ENCODE measurements at places on chromosomes 12 and 14.

- no peak for DNase-seq
These were observed 71.7 kb upstream of the KICS2 start for GRCh38 chr12:64293654-64294364.

GRCh38 chr12:39239490-39240486 lies 203.1 kb downstream of the KIF21A start:
- no peak for DNase-seq

DNA sequence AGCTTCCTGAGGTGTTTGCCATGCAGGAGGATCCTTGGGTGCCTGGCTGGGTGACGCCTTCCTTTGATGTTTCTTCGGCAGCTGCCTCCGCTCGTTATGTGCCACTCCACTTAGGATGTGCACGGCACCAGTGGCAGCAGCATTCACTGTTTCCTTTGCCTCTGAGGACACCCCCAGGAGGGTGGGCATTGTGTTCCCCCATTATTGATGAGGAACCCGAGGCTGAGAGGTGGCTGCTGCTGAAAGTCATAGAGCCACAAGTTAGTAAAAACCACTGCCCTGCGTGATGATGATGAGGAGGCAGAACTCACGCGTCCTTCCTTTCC lies 41.2 kb downstream of the EP400 start:
- no peak for DNase-seq

DNA sequence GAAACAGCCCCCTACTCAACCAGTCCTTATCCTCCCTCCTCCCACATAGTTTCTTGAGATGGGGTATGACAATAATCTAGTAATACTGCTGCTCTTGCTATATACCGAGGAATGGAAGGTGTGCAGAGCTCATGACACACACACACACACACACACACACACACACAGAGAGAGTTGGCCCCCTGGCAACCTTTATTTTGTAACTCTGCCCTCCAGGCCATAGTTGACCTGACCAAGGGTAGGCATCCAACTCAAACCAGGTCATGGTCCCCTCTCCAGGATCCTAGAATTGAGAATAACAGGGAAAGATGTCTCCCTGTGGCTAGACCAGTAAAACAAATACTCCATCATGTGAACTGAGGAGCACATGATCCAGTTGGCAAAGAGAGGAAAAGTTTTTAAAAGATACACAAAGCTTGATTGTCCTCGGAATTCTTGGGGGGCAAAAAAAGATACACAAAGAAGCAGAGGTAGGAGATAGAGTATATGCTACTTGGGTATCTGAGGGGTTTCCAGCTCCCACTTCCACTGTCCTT lies 11.3 kb downstream of the ERO1A start:
- DNase-seq, result no peak

GRCh38 chr12:71551529-71551928 lies 111.9 kb downstream of the LGR5 start:
- no peak for DNase-seq

DNA sequence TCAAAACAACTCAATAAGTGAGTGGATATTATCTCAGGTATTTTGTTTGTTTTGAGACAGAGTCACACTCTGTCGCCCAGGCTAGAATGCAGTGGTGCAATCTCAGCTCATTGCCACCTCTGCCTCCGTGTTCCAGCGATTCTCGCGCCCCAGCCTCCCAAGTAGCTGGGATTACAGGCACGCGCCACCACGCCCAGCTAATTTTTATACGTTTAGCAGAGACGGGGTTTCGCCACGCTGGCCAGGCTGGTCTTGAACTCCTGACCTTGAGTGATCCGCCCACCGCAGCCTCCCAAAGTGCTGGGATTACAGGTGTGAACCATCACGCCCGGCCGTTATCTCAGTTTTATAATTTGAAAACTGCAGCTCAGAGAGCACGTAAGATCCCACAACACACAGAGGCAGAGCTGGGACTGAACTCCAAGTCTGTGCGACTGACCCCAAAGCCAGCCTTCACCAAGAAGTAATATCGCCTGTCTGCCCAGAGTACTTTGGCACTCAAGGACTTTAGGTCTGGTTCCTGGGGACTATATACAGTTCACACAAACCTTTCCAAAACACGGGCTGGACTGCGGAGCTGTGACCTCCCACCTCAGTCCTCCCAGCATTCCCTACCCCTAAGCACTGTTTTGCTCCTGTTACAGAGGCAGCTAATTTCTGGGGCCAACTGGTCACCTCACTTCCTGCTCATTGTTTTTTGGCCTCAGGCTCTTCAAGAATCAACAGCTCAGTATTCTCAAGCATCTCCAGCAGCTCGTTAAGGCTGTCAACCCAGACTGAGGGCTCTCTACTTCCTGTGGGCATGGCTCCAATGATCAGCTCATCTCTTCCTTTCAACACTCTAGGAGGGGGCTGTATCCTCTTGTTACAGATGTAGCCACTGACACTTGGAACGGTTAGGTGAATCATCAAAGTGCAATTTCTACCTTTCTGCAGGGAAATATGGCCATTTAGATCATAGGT lies 22.5 kb downstream of the TESC start:
- DNase-seq, result no peak

GRCh38 chr12:69688021-69688420 lies 11.1 kb downstream of the BEST3 start:
- no peak for DNase-seq

GRCh38 chr14:23056956-23057756 lies at the start of gene CDH24:
CDH24 (minus strand) TSS chr14:23057520; CDS start chr14:23055733, 1,787 bp downstream.
- DNase-seq, result peak; percentile 48

GRCh38 chr14:100454437-100454836 lies 131.3 kb downstream of the SLC25A47 start:
- DNase-seq, result no peak

DNA sequence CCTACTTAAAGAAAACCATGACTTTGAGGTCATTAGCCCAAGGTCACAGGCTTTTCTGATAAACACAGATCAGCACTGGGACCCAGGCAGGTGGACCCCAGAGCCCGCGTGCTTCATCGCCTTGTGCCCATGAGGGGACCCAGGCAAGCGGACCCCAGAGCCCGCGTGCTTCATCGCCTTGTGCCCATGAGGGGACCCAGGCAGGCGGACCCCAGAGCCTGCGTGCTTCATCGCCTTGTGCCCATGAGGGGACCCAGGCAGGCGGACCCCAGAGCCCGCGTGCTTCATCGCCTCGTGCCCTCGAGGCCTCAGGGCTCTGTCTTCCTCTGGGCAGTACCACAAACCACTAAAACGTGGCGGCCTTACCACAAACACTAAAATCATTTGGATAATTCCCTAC lies 31.7 kb downstream of the STX2 start:
- DNase-seq, result no peak

DNA sequence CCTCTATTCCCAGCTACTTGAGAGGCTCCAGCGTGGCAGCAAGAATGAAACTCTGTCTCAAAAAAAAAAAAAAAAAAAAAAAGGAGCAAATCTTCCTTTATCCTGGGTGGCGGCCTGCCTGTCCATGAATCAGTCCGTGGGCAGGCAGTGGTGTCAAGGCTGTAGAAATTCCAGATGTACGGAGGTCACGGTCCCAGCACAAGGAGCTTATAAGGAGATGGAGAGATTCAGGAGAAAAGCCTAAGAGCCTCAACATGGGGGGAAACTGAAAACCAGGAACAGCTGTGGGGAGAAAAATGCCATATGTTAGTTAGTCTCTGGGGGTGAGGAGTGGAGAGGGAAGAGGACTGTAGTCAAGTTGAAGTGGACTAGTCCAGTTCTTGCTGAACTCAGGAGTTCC lies 130.5 kb upstream of the CRY1 start:
- no peak for DNase-seq

Measured in stimulated activated CD8-positive, alpha-beta memory T cell treated with anti-CD3 and anti-CD28 coated beads, Interleukin-4, amount 100 ng/mL, for 24 hours (primary cell).